CD4-positive, alpha-beta memory T cell (primary cell): ENCODE measurements at places on chromosomes 5 and 9.

DNA sequence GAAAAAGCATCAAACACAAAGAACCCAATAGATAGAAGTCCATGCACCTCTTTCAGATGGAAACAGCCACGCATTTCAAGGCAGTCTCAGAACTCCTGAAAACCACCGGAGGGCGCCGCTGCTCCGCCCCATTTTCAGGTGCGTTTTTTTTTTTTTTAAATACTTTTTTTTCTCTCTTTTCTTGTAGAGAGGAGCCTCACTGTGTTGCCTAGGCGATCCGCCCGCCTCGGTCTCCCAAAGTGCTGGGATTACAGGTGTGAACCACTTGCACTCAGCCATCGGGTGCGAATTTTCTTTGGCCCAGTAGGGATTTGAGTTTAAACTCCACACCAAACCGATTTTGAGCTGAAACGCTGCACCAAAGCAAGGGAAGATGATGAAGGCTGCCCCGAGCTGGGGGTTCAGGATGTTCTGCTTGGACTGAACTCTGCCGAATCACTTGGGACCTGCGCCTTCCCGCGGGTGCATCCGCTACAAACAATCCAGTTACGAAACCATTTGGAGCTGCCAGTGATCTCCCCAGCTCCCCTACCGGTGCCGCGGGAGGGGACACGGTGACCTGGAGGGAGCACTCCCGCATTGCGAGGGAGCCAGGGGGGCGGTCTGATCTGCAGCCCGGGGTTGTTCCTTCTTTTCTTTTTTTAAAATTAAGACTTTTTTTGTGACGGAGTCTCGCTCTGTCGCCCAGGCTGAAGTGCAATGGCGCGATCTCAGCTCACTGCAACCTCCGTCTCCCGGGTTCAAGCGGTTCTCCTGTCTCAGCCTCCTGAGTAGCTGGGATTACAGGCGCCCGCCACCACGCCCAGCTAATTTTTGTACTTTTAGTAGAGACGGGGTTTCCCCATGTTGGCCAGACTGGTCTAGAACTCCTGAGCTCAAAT, 1.4 kb downstream of the PTGR1 start:
- DNase-seq = peak; percentile 72

- DNase-seq = no peak
Observed at GRCh38 chr5:154214371-154215106, 24.0 kb downstream of the GALNT10 start.

DNA sequence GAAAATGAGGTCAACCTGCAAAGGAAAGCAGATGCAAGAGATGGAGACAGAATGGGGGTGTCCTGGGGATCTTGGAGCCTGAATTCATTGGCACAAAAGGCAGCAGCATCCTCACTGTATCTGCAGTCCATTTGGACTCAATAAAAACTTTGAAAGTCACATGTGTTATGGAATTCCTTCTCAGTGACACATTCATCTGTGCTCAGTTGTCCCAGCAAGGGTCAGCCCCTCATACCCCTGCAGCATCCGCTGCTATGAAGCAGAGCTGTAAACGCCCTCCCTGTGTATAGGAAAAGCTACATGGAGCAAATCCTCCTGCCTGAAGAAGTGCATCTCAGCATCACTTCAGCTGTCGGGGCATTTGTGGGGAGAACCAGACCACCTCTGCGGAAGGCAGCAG, 14.5 kb upstream of the RARS1 start:
- DNase-seq = no peak

DNA sequence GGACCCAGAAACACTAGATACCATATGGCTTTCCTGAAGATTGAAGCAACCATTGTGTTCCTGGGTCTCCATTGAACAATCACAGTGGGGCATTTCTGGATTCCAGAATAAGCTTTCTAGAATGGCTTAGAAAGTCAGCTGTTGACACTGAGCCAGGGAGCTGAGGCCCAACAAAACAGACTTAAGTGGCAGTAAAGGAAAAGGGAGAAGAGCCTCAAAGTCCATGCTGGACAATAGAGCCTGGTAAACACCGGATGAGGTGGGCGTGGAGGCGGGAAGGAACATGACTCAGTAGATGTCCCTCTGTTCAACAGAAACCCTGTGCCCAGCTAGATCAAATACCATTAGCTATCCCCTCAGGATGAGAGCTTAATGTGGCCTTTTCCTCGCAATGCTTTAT, 14.8 kb downstream of the SPARC start:
- DNase-seq = no peak

DNA sequence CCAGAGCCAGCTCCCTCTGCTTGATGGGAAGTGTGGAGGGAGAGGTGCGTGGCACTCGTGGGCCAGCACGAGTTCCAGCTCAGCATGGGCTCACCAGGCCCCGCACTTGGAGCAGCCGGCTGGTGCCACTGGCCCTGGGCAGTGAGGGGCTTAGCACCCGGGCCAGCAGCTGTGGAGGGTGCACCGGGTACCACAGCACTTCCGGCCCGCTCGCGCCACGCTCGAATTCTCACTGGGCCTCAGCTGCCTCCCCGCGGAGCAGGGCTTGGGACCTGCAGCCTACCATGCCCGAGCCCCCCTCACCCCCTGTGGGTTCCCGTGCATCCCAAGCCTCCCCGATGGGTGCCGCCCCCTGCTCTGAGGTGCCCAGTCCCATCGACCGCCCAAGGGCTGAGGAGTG, 98.4 kb downstream of the DCP2 start:
- DNase-seq = no peak

GRCh38 chr5:179227229-179227579, 118.1 kb downstream of the ADAMTS2 start:
- no peak for DNase-seq

GRCh38 chr5:118247458-118247857, 740.9 kb downstream of the DTWD2 start:
- DNase-seq = no peak

DNA sequence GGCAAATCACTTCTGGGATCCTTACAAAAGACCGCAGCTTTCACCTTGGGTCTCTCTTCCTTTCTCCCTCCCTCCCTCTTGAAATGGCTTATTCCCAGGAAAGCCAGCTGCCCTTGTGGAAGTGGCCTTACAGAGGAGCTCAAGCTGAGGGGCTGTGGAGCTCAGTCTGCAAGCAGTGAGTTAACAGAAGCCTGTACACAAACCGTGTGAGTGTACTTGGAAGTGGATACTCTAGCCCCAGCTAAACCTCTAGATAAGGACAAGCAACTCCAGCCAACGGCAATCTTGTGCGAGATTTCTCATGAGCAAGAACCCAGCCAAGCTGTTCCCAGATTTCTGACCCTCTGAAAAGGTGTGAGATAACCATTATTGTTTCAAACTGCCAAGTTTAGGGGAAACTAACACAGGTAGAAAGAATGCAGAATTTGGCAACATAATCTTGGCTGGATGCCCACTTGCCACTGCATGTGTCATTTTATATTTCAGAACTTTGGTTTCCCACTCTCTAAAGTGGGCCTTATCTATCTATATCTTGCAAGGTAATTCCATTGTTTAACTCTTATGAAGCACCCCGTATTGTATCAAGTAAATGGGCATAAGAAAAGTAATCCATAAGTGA, 85.6 kb downstream of the CDH18 start:
- DNase-seq = no peak

GRCh38 chr9:133419005-133419404, 1.2 kb upstream of the REXO4 start:
- no peak for DNase-seq

DNA sequence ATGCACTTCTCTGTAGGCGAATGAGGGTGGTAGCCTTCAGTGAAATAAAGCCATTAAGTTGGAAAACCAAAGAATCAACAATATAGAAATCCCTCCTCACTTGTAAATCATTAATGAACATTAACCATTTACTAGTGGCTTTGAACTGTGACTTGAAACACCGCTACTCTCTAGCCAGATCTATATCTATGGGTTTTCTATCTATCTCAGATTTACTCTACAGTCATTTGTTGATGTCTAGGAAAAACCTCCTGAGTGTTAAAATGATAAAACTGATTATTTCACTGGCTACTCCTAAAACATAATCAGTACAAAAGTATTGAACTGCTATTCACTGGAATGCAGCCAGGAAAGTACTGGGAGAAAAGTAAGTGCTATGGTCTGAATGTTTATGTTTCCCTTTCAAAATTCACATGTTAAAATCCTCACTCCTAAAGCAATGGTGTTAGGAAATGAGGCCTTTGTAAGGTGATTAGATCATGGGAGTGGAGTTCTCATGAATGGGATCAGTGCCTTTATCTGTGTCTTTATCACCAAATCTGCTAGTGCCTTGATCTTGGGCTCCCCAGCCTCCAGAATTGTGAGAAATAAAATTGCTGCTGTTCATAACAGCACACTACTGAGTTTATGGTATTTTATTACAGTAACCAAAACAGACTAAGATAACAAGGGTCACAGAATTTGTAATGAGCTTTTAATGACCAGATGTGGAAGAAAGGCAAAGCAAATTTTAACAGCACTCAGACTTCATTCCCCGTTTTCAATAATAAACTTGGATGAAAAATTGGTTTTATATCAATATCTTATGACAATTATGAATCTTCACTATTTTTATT, 8.6 kb upstream of the OXCT1 start:
- no peak for DNase-seq

GRCh38 chr9:17930071-17930470, 351.2 kb downstream of the SH3GL2 start:
- no peak for DNase-seq

DNA sequence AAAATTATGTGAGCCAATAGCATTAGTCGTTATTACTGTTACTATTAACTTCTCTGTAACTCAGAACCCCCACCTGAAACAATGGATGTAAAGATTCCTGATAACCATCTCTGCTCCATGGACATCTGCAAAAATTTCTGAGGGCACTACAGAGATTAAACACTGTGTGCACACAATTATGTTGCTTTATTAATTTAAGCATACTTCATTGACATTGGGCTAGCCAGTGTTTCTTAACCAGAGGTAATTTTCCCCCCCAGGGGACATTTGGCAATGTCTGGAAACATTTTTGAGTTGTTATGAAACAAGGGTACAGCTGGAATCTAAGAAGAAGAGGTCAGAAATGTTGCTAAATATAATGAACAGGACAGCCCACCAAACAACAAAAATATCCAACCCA, 19.3 kb downstream of the SLIT3 start:
- no peak for DNase-seq

DNA sequence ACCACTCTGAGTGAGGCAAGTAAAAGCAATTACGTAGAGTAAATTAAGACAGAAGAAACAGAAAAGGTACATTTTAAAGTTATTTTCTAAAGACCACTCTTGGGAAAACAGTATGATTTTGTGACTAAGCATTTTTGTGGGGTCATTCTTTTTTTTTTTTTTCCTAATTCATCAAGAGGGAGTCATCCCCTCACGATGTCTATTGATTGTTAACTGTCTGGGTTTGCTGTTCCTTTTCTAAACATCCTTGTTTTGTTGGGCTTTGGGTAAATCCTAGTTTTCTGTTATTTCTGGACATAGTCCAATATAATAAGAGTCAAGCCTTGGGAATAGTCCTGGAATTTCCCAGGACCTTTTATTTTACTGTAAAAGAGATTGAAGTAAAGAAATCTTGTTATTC, 63.8 kb downstream of the ANKRD55 start:
- DNase-seq = no peak

- DNase-seq = no peak
Observed at GRCh38 chr5:42858687-42859086, 47.0 kb upstream of the SELENOP start.

GRCh38 chr9:136858844-136859757, 7.0 kb downstream of the MAMDC4 start:
- no peak for DNase-seq

- no peak for DNase-seq
Observed at GRCh38 chr5:171899792-171900191, 106.6 kb downstream of the FBXW11 start.

DNA sequence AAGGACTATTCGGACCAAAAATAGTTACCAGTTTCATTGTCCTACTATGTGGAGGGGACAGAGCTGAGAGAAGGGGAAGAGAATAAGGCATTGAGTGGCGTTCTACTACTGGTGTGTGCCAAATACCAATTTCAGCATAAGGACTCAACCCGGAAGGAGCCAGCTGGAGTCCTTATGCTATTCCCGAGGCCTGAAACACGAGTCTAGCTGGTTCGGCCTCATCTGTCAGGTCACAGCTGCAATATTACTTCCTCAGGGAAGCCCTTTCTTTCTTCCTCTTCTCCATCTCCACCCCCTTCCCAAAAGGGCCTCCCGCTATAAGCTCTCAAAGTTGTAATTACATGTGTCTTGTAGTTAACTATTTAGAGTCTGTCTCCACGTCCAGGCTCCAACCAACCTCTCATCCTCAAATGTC, 20.5 kb upstream of the FER start:
- DNase-seq = no peak

GRCh38 chr9:18245911-18246310, 228.0 kb upstream of the ADAMTSL1 start:
- DNase-seq = no peak

DNA sequence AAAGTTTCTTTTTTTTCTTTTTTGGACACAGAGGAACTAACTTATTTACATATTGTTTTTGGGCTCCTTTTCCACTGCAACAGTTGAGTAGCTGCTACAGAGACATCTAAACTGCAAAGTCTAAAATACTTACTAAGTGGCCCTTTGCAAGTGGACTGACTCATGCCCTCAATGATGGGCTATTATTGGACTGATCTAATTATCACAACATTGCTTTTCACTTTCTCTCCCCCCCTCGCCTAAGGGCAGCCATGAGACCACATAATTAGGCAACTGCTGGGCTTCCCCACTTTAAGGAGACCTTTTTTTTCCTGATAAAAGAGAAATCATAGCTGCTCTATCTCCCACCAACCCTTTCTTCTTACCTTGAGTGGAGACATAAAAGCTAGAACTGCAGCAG, 47.0 kb downstream of the PLK2 start:
- DNase-seq = no peak

DNA sequence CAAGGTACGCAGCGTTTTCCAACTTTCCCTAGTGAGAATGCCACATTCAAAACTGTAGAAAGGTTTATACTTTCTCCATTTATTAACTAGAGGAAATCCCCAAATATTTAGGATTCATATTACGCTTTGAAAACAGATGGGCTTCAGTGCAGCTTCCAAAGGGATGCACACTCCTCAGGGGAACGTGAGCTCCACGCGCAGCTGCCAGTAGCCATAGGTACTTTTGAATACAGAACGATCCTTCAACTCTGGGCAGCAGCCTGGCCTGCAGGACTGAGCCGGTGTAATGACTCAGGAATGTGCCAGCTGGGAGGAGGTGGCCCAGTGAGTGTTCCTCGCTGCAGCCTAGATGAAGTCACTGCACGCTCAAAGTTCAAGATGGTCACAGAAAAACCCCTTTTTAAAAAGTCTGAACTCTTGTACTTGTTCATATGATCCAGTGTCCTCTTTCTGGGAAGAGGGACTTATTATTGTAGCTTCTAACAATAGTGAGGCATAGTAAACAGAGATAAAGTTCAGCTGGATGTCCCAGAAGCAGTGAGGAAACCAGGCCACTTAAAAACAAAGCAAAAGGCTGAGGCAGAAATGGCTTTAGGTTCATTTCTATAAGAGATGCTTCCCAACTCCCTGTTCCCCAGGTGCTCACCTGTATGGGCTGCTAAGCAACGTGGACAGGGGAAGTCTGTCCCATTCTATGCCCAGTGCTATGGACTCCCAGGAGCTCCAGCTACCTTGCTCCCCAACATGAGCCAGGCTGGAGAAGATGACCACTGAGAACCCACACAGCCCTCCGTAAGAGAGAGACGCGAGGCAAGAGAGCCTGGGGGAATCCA, 130.0 kb downstream of the LHFPL2 start:
- DNase-seq = no peak
